ENCODE measurements at places on chromosomes 2 and 18.

GRCh38 chr2:122315306-122315705 lies 559.9 kb downstream of the TSN start:
- peak; percentile 3 for DNase-seq

GRCh38 chr2:69088466-69088865 lies 75.5 kb downstream of the ANTXR1 start:
- no peak for DNase-seq

- DNase-seq = no peak
Measured at GRCh38 chr2:39491653-39492052, 54.6 kb upstream of the MAP4K3 start.

- no peak for DNase-seq
Measured at GRCh38 chr2:14424478-14425390, 207.8 kb upstream of the LRATD1 start.

- DNase-seq = no peak
Measured at GRCh38 chr2:74206180-74206688, 7.8 kb downstream of the MTHFD2 start.

- no peak for DNase-seq
Measured at GRCh38 chr2:38765551-38765950, 12.5 kb upstream of the GEMIN6 start.

DNA sequence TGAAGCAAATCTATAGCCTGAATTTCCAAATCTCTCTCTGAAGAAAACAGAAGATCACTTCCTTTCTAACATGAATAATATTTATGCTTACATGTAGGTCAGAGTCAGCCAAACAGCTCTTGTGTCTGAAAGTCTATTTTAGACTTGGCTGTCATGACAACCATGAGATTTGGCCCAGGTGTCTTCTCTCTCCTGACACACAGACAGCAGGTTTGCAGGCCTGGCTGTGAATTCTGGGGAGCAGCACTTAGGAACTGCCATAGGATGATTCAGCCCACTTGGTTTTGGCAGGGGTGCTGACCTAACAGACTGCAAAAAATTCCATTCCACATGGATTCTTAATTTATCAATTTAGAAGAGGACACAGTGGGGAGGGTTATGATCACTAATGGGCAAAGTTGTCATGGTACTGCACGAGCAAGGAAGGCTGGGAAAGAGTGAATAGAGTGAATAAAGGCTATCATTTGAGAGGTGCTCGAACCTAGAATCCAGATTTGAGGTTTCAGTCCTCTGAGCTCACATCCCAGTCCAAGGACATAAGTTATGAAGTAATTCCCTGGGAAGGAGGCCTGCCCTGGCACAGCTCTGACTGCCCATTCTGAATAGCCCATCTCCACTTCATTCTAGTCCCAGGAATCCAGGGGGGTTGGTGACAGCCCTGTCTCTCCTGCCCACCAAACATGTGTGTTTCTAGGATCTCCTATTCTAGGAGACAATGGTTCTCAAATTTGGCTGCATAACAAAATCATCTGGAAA lies 453.9 kb upstream of the TRIB2 start:
- no peak for DNase-seq

DNA sequence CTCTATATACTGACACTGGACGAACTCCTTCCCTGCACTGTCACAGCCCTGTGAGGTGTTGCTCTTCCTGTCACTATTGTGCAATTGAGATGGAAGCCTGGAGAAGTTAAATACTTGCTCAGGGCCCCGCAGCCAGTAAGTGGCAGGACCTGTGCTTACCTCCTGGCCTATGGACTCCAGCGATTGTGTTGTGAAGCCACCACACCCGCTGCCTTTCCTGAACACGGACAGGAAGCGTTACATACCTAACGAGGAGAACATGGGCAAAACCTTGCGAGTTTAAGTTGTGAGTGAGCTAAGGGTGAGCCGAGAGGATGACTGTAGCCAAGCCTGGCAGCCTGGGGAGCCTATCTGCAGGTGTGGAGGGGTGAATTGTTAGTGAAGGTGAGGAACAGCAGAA lies 26.1 kb downstream of the RAB31 start:
- DNase-seq = no peak

DNA sequence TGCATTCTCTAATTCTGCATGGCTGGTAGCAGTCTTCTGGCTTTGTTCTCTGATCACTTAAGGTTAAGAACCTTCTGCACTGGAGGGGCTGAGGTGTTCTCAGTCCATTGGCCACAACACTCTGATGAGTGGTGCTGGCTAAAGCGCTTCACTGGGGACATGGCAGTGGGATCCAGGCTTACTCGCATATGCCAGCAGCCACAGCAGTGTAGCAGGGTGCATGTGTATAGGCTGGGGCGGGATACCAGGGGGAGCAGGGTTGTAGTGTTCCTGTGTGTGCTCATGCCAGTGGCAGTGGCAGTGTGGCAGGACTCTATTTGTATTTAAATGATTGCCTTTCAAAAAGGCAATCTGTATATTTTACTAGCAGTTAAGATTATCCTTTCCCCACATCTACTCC lies 11.1 kb upstream of the TACR1 start:
- no peak for DNase-seq

- no peak for DNase-seq
Measured at GRCh38 chr2:198900141-198900540, 557.6 kb downstream of the SATB2 start.

DNA sequence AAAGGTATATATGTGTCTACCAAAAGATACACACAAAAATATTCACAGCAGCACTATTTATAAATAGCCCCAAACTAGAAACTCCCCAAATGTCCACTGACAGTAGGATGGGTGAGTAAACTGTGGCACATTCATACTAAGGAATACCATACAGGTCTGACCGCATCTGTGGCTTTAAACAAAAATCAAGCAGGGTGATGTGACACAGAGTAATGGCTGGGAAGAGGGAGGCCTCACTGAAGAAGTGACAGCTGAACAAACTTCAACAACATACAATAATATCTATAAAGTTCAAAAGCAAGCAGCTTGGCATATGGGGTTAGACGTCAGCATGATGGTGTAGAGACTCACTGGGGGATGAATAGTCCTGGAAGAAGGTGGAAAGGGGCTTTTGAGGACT lies 115.1 kb upstream of the PPP1CB start:
- no peak for DNase-seq

DNA sequence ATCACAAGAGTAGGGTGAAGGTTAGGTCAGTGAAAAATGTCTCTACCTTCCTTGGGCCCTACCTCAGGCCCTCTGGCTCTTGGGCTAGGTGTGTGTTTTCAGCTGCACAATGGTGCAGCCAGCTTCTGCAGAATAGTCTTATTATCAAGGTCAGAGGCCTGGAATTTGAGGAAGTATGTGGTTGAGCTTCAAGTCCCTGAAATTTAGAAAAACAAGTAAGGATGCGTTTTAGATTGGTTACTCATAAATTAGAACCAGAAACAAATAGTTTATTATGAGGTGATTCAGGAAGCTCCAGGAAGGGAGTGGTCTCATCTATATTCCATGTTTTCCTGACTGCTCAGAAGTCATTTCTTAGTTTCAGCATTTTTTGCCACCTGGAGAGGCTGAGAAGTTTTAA lies 204.2 kb upstream of the CELF4 start:
- no peak for DNase-seq

- DNase-seq = no peak
Measured at GRCh38 chr2:126933711-126934091, 35.0 kb downstream of the TEX51 start.

- DNase-seq = no peak
Measured at GRCh38 chr18:60754413-60755009, 381.9 kb upstream of the MC4R start.

- no peak for DNase-seq
Measured at GRCh38 chr18:27045342-27045741, 139.8 kb downstream of the CHST9 start.

GRCh38 chr2:128813352-128814034 lies 494.8 kb upstream of the HS6ST1 start:
- DNase-seq = no peak

GRCh38 chr2:211751848-211752247 lies 786.8 kb downstream of the ERBB4 start:
- DNase-seq = no peak

DNA sequence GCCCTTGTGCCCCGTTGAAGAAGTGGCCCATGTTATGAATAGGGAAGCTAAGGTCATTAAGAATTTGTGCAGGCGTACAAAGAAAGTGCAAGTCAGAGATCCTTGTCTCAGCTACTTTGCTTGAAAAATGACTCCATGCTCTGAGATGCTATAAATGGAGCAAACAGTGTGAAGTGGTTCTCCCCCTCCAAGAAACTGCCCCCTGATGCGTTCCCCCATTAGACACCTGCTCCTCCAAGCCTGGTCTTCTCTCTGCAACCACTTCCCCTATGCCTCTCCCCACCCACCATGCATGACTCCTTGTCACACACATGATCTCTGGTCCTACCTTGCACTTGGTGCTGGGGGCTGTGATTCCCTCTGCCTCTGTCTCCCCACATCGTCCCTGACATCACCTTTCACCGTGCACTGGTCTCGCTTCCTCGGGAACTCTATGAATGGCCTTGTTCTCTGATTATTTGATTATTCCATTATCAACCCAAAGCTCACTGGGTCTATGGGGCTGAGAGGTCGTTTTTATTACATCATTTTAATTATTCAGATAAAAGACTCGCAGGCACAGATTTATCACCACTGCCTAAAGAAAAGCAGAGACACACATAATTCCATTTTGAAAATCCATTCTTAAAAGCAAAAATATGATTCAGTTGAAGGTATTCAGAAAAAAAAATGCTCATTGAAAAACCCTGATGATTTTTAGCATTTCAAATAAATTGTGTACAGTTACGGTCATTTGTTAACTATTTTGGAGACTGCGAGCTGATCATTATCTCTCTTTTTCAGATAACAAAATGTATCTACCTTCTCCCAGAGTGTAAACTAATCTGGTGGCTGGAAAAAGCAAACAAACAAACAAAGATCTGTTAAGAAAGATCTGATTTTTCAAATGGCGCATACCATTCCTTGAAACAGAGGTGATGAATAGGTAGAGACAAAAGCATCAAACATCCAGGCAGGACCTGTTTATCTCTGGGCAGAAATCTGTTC lies 294.9 kb downstream of the SOX11 start:
- no peak for DNase-seq

- DNase-seq = no peak
Measured at GRCh38 chr18:55252053-55252675, 292.9 kb upstream of the CCDC68 start.

GRCh38 chr2:206462240-206462854 lies 19.0 kb downstream of the ADAM23 start:
- no peak for DNase-seq

- peak; percentile 30 for DNase-seq
Measured at GRCh38 chr2:54728669-54729120, 5.2 kb downstream of the EML6 start.

DNA sequence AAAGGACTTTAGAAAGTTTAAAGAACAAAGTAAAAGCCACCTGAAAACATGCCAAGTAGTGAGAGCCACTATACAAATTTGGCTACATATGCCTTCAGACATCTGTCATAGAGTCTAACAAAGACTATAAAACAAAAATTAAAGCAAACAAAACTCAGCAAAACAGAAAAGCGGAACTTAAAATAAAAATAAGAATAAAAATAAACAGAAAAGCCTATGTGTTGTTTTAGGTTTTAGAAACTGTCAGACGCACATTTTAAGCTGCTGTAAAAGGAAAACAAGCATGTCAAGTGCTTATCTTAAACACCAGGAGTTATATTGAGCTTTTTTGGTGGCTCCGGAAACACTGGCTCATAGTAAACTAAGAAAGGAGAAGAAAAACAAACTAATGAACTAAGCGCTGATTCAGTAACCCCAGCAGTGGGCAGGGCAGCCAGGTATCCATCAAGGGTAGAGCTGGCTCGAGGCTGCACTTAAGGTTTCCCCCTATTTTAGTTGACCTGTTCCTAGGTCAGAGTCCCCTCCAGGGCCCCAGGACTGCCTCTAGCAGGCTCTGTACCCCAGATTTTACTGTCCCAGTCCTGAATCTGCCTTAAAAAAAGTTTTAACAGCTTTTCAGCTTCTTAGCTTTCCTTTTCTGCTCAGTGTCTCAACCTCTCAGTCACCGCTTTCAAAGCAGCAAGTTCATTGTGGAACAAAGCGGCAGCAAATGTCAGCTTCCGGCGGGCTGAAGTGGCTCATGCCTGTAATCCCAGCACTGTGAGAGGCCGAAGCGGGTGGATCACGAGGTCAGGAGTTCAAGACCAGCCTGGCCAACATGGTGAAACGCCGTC lies 15.4 kb upstream of the RMC1 start:
- no peak for DNase-seq

GRCh38 chr2:234905547-234906265 lies 46.1 kb upstream of the SH3BP4 start:
- DNase-seq = no peak

DNA sequence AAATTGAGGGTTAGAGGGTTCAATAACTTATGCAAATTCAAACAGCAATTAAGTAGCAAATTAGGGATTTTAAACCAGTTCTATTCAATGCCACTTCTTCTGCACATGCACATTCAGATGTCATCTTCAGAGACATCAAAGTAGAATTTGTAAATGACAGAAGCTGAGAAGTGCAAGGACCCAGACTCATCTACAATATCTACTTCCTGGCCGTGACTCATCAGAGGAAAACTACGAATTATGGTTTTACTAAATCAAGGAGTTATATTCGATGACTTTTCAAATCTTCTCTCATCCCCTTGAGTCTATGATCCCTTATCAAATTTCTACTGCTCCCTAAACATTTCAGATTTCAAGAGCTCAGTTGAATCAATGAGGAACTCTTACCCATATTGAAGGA lies 20.0 kb upstream of the STAT4 start:
- DNase-seq = no peak

DNA sequence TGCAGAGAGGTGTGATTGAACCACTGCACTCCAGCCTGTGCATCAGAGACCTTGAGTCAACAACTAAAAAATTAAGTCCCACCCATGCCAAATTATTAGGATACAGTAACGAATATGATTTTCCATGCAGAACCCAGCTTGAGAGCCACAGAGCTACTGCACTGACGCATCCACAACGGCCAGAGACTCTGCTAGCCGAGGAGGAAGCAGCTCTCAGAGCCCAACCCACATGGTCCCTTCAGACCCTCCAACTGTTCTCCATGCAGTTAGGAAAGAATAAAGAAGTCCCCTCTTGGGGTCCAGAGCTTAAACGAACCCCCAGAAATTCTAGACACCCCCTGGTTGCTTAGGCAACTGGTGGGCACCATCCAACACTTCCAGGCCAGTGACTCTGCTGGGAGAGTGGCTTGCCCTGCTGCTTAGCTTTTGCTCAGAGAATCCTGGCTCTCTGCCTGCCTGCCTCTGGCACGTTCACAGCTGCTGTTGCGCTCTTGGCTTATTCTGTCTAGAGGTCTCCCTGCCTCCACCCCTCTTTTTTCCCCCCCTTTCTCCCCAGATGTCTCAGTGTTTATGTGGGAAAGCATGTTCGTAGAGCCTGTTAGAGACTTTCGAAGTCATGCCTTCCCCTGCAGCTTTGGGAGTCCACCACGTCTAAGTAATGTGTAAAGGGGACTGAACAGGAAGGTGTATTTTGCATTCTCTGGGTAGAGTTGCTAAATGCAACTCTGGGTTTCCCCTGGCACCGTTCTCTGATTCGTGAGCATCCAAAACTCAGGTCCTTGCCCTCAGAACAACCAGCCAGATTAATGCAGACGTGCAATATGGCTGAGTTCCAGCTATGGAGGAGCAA lies 26.0 kb upstream of the SP3 start:
- DNase-seq = no peak

GRCh38 chr2:104448661-104449440 lies 405.1 kb upstream of the POU3F3 start:
- no peak for DNase-seq

Data from NCI-H460 (cell line).